Dermis microvascular lymphatic vessel endothelial cell (primary cell): ENCODE measurements at places on chromosomes 2 and 18.

- no peak for DNase-seq
Observed at GRCh38 chr2:235643680-235644511, 150.1 kb downstream of the AGAP1 start.

DNA sequence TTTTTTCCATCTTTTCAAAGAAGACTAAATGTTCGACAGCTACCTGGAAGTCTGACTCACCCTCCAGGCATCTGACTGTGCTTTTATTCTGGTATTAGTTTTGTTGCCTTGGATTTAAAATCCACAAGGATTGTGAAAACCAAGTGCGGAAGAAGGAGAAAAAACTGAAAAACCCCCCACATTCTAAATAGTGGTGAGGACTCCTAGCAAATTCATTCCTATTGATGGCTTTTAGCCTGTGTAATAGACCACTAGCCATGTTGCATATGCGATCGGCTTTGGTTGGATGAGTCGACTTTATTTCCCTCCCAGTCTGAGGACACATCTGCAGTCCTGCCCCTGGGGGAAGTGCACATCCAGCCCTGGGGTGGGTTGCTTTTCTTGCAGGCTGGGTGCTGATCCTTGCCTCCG lies 16.9 kb downstream of the LDLRAD4 start:
- DNase-seq = peak; percentile 34

DNA sequence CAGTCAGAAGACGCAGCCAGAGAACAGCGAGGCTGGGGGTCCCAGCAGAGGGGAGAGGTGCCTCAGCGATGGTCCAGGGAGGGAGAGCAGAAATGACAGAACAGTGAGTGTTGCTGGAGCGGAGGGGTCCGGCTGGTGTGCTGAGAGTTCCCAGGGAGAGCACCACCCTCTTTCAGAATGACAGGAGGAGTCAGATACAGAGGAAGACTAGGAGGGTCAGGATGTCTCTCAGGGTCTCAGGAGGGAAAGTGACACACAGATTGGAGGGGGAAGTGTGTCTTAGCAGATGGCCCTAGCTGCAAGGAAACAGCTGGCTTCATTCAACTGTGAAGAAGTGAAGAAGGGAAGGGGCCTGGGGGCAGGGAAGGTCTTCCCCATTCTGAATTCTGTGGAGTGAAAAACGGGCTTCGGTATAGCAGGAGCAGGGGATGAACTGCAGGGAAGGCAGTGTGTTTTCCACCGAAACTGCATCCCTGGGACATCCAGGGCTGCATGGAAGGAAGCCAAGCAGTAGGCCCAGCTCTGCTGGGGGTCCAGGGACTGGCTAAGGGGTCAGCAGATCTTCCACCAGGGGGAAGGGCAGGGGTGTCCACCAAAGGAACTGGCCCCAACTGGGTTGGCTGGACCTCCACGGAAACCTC lies 90.0 kb upstream of the OTOS start:
- DNase-seq = no peak

GRCh38 chr2:3196716-3197115 lies 180.9 kb downstream of the EIPR1 start:
- DNase-seq = no peak

GRCh38 chr2:232292395-232293154 lies 86.0 kb upstream of the ALPP start:
- DNase-seq = no peak

DNA sequence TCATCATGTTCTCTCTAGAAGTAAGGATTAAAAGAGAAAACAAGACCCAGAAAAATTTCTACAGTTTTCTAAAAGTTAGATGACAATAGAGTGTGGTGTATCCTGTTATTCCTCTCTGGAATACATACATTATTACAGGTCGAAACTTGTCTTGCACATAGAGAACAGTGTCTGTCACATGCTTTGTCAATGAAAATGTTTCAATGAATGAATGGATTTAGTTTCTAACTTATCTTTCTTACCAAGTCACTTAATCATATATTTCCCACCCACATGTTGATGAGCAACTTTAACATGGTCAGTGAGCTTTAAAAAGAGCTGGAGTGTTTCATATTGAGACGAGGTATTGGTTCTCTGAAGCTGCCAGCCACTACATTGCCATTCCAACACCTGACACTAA lies 4.3 kb downstream of the DSG4 start:
- DNase-seq = no peak

GRCh38 chr2:127405255-127405610 lies 13.0 kb upstream of the PROC start:
- DNase-seq = no peak

DNA sequence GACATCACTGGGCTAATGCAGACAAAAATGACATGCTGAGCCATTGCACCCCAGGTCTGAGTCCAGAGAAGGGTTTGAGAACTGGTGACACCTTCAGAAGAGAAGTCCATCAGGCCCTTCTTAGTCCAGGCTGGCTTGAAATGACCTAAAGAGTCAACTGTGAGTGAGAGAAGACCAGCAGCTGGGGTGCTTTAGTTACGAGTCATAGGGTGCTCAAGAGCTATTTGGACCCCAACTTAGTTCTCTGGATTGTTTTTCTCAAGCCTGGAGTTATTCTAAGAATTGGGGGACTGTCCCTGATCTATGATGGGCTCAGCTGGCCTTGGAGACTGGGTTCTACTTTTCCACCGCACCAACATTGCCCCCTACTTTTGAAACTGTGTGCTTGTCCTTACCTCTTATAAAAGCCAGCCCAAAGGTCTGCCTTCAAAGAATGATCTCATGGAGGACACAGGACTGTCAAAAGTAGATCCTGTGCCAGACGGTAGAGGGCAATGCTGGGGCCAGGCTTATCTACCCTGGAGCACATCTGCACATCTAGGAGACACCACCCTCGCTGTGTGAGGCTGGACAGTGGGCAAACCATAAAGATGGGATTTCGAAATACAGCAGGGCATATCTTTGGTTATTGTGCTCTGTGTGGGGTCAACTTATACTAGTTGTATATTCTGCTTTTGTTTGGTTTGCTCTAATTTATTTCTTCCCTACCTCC lies 333.0 kb upstream of the SLC14A2 start:
- DNase-seq = no peak

- DNase-seq = no peak
Observed at GRCh38 chr2:238606311-238606710, 179.6 kb downstream of the ASB1 start.

- no peak for DNase-seq
Observed at GRCh38 chr2:108345951-108346350, 31.8 kb upstream of the SULT1C4 start.

DNA sequence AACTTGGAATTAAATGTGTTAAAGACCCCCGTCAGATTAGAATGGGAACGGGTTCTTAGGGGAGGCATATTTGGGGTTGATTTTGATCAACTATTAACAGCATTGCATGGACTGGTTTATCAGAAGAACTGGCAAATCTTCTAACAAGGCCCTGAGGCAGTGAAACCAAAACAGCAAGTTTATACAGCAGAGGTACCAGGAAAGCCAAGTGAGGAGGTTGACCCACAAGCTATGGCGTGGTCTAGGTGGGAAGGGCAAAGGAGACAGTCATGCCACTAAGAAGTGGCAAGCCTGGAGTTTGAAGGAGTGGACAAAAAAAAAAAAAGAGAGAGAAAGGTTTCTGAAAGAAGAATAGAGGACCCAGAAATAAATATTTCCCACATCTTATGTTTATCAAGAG lies 187.0 kb downstream of the MREG start:
- no peak for DNase-seq

GRCh38 chr2:197086500-197086899 lies 160.0 kb upstream of the PGAP1 start:
- DNase-seq = no peak

GRCh38 chr2:238424313-238424700 lies 2.4 kb upstream of the ASB1 start:
- no peak for DNase-seq

DNA sequence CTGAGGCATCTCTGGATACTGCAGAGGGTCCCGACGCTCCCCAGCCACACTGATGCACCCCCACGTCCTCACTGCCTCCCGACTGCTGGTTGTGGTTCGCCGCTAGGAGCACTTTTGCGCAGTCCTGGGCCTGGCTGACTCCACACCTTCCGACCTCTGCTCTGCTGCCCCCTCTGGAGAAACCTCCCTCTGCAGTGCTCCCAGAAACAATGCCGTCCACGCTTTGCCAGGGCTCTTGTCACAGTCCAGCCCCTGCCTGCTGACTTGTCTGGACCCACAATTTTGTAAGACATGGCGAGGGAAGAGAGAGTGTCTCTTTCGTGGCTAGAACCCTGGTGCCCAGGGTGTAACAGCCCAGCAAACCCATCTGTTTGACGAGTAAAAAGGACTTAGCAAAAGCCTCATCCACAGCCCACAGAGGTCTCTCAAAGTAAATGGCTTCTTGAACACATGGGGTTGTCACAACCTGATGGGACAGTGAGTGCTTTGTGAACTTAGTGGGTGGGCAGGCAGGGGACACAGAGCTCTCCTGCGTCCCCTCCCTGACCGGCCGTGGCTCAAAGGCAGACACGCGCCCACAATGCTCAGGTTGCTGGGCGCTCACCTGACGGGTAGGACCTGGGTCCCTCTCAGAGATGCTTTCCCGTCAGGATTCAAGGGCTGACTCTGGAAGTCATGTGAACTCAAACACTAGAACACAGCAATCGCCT lies 4.0 kb downstream of the COPS9 start:
- DNase-seq = no peak

GRCh38 chr2:192161656-192162290 lies 33.0 kb downstream of the TMEFF2 start:
- peak; percentile 55 for DNase-seq

- DNase-seq = no peak
Observed at GRCh38 chr2:223859070-223859469, 21.7 kb upstream of the AP1S3 start.

- DNase-seq = no peak
Observed at GRCh38 chr18:8561123-8561910, 47.9 kb upstream of the RAB12 start.

GRCh38 chr2:237483018-237483731 lies 3.9 kb upstream of the MLPH start:
- DNase-seq = peak; percentile 39

- DNase-seq = no peak
Observed at GRCh38 chr2:98572211-98572610, 36.1 kb downstream of the COA5 start.

DNA sequence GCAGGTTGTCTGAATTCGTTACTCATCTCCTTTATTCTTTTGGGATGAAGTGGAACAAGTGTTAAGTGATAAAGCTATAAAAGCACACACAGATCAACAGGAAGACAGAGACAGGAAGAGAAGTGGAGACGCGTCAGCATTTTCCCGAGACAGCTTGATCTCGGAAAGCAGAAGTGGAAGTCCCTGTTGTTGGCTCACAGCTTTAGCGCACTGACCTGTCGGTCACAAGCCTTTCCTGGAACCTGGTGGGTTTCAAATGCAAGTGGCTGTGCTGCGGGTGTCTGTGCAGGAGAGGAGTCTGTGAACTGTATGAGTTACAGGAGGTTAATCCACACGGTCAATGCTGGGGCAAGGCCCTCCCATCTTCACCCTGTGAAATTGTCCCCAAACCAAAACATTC lies 116.6 kb upstream of the PELI1 start:
- DNase-seq = peak; percentile 93

DNA sequence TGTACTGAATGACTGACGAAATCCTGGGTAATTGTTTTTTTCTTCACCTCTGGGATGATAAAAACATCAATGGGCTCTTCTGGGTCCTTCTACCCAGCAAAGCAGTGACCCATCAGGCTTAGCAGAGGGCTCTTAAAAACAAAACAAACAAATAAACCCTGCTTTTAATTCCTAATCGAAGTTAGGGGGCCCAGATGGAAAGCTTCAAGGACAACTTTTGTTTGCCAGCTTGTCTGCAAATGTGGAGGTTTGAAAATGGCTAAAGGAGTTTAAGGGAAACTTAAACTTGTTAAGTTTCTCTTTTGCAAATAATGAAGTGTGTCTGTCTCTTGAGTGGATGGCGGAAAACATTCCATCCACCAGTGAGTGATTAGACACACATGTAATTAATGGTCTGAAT lies 327.2 kb downstream of the SATB2 start:
- no peak for DNase-seq

- DNase-seq = peak; percentile 50
Observed at GRCh38 chr2:120109186-120110061, 96.5 kb downstream of the EPB41L5 start.

GRCh38 chr2:151789055-151789834 lies 39.0 kb downstream of the ARL5A start:
- DNase-seq = no peak

- DNase-seq = no peak
Observed at GRCh38 chr2:157504623-157505022, 60.7 kb upstream of the CYTIP start.

GRCh38 chr2:161415987-161416707 lies at the start of gene TBR1:
TSS of gene TBR1 (plus strand) at chr2:161416297. CDS start at chr2:161416411, 114 bp downstream.
- DNase-seq = no peak
